ENCODE measurements at places on chromosomes 3 and 15.

DNA sequence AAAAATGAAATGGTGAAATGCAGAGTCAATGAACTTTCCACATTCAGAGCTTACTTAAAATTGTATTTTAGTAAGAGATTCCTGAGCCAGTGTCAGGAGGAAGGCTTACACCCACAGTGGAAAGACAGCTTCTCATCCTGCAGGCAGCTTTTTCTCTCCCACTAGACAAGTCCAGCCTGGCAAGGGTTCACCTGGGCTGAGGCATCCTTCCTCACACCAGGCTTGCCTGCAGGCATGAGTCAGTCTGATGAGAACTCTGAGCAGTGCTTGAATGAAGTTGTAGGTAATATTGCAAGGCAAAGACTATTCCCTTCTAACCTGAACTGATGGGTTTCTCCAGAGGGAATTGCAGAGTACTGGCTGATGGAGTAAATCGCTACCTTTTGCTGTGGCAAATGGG is 3.1 kb downstream of the CCR4 start:
- no peak for DNase-seq

DNA sequence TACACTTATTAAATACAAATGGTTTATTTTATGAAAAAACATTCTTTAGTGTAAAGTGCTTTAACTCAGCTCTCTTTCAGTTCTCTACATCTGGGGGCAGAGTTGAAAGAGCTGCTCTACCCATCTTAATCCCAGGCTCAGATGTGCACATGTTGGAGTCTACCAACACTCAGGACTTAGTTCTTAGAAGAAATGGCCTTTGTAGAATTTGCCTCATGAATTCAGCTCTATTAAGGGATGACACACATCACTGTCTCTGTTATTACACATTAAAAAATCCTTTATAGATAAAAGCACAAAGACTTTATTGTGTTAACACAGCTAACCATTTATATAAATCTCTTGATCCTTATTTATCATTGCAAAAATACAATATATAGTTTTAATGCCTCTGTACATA is 31.7 kb upstream of the GSK3B start:
- no peak for DNase-seq

GRCh38 chr15:46089467-46089935 is 454.7 kb downstream of the SQOR start:
- no peak for DNase-seq

DNA sequence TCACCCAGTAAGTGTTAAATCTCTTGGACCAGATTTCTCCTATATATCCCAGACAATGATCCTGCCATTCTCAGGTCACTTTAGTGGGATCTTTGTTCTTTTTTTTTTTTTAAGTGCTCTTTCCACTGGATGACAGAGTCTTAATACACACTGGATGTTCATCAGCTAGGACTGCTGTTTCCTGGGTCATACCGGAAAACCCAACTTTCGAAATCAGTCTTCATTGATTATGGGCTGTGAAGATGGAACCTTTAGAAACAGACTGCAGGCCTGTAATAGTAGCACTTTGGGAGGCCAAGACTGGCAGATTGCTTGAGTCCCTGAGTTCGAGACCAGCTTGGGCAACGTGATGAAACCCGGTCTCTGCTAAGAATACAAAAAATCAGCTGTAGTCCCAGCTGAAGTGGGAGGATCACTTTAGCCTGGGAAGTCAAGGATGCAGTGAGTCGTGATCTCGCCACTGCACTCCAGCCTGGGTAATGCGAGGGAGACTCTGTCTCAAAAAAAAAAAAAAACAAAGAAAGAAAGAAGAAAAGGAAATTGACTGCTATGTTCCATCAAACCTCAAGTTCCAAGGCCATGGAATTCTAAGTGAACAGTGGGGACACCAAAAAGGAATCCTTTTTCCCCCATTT is 2.3 kb downstream of the EOGT start:
- no peak for DNase-seq

- no peak for DNase-seq
Observed at GRCh38 chr15:26443321-26443720, 329.5 kb downstream of the GABRB3 start.

- no peak for DNase-seq
Observed at GRCh38 chr3:52444860-52445793, at the start of gene SEMA3G. TSS of gene SEMA3G (minus strand) at chr3:52445103. CDS start at chr3:52445027, 76 bp downstream.

DNA sequence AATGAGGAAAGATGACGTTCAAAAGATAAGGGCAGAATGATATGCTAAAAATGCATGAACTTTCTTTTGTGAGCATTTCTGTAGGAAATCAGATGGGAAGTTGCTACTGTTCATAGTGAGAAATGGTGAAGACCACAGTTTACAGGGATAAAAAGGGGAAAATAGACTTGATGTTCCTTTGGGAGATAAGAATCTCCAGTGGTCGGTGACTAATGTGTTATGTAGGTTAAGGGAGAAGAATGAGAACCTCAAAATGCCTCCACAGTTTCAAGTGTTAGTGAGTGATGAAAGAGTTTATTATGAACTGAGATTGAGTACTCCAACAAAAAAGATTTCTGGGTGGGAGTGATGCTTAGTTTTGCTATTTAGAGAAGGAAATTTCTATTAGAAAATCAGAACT is 247.2 kb downstream of the LSAMP start:
- DNase-seq = no peak

DNA sequence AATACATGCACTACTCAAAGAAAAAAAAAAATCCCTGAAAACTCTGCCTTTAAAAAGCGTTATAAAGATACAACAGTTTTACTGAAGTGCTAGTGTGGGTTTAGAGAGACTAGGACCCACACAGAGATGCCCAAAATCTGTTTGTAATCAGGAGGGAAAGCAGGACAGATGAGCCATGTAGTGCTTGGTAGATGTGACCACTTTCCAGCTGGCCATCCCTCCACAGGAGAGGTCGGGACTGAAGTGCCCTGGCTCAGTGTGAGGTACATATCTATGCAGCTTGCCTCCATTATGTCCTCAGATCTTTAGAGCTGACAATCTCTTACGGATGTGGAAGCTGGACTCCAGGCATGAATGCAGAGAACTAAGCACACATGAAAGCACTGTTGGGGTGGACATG is 57.5 kb upstream of the NANOGP8 start:
- DNase-seq = no peak

DNA sequence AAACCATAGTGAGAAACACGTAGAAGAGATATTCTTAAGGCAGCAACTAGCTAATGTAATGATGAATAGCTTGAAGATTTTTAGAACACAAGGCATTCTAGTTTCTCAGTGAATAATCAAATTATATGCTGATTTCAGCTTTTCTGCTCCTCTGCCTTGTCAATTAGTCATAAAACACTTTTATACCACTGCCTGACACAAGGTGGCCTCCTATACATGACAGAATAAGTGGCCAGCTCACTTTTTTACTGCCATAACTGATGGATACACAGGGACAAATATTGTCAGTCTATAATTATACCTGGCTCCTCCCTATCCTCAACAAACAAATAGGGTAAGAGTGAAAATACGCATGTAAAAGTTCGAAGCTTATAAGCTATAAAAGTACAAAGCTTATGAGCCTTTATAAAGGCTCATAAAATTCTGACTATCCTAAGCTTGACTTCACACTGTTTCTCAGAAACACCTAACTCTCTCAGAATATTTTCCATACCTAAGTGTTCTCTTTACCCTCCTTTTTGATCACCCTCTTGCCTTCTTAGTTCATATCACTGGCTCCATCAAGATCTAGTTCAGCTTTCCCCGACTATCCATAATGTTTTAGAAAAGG is 81.6 kb downstream of the HERC1 start:
- DNase-seq = peak; percentile 22

- no peak for DNase-seq
Observed at GRCh38 chr3:122893754-122894668, 99.1 kb downstream of the SLC49A4 start.

All from NCI-H187 treated with DMSO at 0.1 percent for 48 hours (cell line).